ENCODE measurements at places on chromosomes 4 and X.

DNA sequence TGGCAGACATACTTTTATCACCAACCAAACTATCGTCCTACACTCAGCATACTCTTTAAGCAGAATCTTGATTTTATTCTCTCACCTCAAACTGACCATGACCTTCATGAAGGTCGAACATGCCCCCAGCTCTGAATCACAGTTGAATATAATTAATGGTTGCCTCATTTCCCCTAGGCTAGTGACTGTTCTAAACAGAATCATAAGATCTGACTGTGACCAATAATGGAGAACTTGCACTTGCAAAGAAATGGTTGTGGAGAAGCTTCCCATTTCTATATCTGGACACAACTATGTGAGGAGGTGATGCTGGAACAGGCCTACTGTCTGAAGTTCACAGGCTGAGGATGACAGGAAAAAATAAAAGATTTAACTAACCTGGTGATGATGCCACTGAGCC, 85.1 kb downstream of the PDGFC start:
- no peak for DNase-seq

DNA sequence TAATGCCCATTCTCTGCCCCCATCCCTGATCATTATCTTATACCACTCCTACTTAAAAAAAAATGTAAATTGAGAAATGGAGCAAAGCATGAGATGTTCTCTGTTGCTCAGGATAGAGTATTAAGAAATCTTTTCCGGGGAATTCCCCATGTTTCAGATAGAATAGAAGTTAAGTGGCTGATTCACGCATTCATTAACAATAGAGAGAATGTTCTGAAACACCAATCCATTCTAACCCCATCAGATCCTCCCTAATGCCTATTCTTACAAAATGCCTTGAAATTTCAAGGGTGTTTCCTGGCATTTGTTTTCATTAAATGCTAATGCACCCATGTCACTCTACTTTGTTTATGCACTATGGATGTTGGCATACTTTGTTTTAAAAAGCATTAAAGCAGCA, 101.1 kb downstream of the AREG start:
- no peak for DNase-seq

DNA sequence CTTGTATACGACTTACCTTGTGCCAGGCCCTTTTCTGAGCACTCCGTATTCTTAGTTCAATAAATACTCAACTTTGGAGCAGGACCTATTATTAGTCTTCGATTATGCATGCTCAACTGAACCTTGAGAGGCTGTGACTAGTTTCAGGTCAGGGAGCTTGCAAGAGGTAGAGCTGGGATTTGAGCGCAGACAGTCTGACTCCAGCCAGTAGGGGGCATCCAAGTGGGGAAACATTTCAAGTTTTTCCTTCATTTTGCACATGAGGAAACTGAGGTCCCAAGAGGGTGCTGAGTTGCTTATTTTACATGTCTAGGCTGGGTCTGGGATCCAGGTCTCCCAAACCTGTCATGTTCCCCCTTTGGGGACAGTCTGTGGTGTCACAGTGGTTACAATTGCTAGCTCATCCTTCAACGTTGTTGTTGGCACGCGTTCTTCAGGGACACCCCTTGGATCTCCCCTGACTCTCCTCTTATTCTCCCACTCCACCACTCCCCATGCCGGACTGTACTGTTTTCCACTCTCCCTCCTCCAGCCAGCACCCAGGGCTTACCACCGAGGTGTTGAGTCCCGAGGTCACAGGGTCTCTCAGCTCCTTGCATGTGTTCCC, 6.7 kb upstream of the PRICKLE3 start:
- no peak for DNase-seq

DNA sequence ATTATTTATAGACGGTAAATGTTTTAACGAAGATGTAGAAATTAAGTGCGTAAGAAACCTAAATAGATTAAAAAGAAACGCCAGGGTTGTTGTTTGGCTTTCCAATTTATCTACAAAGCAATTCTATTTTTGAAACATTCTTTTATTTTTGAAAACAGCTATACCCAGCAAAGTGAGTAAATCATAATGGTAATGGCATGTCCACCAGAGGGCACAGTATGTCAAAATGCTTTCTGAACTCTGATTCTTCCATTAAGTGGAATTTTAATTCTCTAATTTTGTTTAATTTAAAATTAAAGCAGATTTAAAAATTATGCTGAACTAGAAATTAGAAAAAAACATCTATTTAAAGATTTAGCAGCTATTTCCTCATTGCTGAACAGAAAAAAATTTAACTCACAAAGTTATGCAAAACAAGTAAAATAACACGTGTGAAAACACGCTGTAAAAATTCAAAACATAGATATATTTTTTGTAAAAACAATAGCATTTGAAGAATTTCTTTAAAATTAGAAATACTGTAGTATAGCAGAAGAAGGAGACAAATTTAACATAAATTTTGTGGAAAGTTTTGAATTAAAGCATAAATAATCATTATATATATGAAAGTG, 26.5 kb downstream of the RASSF6 start:
- DNase-seq, result no peak

GRCh38 chr4:3485011-3485791, 22.1 kb downstream of the DOK7 start:
- no peak for DNase-seq

DNA sequence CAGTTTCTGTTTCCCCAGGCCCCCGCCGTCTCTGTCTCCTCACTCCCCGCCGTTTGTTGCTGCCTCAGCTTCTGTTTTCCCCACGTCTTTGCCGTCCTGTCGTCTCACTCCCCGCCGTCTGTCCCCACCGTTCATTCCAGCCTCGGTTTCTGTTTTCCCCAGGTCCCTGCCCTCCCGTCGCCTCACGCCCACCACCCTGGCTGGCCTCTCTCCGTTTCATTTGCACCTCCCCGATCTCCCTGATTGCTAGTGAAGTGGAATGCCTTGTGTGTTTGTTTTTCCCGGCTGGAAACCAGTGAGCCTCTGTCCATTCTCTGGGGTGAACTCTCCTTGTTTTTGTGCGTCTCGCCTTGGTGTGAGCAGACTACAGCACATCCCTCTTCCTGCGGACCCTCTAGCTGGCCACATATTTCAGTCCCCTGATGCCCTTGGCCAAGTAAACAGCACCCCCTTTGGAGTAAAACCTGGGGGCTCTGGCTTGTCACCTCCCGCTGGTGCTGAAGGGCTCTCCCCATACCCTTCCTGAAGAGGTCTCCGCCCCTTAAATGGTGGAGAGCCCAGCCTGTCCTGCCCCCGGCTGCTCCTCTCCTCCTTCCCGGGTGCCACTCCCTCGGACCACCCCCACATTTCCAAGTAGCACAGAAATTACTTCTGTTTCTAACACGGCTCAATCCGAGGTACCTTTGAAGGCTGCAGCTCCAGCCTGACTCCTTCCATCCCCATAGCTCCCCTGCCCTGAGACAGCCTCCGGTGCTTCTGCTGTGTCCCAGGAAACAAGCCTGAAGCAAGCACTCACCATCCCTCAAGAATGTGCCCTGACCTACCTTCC, 13.2 kb downstream of the TMEM175 start:
- no peak for DNase-seq

DNA sequence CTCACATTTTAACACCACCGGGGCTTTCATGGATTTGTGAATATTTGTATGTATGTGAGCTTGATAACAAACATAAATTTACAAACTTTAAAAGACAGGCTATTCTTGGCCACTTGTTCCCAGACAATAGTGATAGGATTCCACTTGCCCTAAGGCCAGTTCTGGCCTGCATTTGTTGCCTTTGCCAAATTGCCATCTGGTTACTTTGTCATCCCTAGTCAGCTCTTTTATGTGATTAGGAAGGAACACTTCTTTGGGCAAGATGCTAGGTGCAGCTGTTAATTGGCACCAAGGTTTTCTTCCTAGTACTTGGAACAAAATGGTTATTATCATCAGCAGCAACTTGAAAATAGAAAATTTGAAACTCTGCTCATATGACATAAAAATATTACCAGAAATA, 63.3 kb downstream of the CCSER1 start:
- no peak for DNase-seq

DNA sequence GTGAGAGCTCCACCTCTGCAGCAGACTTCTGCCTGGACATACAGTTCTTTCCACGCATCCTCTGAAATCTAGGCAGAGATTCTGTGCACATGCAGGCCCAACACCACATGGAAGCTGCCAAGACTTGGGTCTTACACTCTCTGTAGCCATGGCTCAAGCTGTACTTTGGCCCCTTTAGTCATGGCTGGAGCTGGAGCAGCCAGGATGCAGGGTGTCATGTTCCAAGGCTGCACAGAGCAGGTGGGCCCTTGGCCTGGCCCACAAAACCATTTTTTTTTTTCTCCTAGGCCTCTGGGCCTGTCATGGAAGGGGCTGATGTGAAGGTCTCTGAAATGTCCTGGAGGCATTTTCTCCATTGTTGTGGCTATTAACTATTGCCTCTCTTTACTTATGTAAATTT, 990.5 kb upstream of the ADGRL3 start:
- DNase-seq, result no peak

DNA sequence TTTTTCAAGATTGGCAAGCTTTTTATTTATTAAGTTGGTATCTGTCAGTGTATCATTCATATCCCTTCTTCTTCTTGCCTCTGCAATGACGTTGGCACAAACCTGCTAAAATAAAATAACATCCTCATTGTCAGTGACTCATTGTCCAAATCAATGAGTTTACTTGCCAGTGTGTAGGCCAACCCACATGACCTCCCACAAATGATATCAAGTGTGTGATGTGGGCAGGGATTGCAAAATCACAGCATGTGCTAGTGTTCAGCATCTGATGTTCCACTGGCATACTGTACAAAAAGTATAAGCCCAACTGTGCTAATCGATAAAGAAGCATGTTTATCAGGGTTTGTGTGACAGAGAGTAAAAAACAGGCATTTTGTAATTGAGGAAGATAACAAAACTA, 25.5 kb downstream of the GPAT3 start:
- no peak for DNase-seq

DNA sequence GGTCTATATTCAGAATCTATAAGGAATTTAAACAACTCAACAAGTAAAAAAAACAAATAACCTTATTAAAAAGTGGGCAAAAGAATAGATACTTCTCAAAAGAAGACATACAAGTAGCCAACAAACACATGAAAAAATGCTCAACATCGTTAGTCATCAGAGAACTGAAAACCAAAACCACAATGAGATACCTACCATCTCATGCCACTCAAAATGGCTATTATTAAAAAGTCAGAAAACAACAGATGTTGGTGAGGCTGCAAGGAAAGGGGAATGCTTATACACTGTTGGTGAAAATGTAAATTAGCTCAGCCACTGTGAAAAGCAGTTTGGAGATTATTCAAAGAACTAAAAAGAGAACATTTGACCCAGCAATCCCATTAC, 201.6 kb downstream of the QDPR start:
- DNase-seq, result no peak

DNA sequence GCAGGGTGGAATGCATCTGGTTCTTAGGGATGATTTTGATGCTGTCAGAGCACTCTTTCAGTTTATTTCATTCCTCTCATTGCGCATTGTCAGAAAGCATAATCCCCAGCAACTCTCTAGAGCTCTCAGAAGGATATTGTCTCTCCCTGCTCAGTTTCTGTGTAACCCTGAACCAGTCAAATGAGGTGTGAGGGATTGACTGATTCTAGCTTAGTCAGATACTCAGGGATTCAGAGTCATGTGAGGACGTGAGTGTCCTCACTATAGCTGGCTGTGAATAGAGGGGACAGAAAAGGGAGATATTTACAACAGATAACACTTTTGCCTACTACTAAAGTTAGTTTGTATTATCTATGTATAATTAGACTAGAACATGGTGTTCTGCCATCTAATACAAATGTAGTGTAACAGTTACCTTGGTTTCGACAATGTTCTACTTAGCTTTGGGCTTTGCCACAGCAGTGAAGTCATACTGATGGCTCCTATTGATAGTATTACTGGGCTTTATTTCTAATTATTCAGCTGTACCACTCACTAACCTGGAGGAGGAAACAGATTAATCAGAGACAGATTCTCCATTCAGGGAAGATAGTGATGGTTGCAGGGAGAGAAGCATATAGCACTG, 19.5 kb downstream of the AP1AR start:
- no peak for DNase-seq

GRCh38 chr4:39759569-39759968, 61.6 kb downstream of the UBE2K start:
- no peak for DNase-seq

- DNase-seq, result no peak
Measured at GRCh38 chrX:155215443-155216178, 649 bp upstream of the VBP1 start.

DNA sequence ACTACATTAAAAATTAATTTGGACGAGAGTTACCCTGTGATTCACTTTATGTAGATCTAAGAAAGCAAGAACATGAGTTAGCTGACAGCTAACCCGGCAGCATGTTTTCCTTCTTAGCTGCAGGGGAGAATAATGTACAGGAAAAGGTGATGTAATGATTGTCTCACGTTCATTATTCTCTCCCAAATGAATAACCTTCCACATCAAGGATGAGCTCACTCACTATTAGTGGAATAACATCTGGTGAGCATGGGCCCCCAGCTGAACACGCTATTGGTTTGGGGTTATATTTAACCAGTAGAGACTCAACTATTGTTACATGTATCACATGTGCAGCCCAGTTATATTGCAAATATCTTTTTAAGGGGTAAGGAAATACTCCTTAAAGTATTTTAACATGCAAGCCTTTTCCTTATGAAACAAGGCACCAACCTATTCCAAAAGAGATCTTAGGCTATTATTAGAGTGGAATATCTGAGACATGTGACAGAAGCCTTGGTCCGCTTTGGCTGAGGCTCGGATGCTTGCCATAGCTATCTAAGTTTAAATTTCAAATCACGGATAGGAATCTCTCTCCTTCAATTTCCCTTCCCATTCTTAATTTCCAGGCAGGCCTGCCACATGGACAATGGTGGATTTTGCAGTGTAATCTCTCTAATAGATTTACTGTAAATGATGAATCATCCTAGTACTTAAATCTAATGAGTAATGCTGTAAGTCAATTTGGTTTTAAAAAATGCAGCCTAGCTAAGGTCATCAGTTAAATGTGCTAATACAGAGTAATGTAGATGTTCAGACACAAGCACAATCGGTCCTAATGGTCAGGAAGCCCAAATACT, 99.0 kb upstream of the OTUD4 start:
- no peak for DNase-seq

GRCh38 chr4:1380368-1381151, 25.7 kb downstream of the NKX1-1 start:
- DNase-seq, result no peak

DNA sequence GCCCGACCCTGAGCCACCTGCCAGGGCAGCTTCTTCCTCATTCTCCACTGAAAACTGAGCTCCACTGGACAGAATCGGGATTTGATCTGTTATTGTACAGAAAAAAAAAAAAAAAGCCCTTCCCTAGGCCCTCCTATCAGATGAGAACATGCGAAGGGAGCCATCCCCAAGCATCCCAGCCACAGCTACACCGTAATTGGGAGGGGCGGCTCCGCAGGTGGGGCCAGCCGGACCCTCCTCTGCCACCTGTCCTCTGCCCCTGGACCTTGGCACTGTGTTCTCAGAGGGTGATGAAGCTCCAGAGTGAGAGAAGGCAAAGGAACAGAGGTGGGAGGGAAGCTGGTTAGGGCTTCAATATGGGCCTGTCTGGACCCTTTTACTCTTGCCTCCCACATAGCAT, 240.0 kb upstream of the PSAPL1 start:
- no peak for DNase-seq

- no peak for DNase-seq
Measured at GRCh38 chrX:153688911-153689590, 1.3 kb downstream of the SLC6A8 start.

- no peak for DNase-seq
Measured at GRCh38 chr4:189787216-189788031, 153.2 kb upstream of the FRG1 start.

GRCh38 chrX:48695534-48695896, 1.0 kb upstream of the SUV39H1 start:
- DNase-seq, result no peak
